ENCODE measurements at places on chromosomes 11 and 22.

- no peak for DNase-seq
Observed at GRCh38 chr11:130729678-130730300, 186.5 kb downstream of the SNX19 start.

DNA sequence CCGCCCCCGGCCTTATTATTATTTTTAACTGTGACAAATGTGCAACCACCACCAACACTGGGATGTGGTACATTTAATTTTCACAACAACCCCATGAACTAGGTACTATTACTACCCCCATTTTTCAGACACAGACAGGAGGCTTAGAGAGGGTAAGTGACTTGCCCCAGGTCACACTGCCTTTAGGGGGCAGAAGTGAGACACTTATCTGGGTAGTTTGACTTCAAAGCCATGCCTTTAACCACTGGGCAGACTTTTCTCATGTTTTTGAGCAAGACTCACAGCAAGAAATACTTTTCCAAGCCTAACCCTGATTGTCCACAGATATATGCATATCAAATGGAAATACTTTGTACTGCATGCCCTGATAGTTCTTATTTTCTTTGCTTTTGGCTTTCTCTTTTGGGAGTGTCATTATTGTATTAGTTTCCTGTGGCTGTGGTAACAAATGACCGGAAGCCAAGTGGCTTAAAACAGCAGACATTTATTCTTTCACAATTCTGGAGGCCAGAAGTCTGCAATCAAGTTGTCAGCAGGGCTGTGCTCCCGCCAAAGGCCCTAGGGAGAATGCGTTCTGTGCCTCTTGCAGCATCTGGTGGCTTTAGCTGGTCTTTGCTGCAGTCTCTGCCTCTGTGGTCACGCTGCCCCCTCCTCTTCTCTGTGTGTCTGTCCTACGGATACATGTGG, 110.8 kb downstream of the GRIK4 start:
- DNase-seq: no peak

- no peak for DNase-seq
Observed at GRCh38 chr11:102807921-102808320, 10.0 kb upstream of the MMP1 start.

DNA sequence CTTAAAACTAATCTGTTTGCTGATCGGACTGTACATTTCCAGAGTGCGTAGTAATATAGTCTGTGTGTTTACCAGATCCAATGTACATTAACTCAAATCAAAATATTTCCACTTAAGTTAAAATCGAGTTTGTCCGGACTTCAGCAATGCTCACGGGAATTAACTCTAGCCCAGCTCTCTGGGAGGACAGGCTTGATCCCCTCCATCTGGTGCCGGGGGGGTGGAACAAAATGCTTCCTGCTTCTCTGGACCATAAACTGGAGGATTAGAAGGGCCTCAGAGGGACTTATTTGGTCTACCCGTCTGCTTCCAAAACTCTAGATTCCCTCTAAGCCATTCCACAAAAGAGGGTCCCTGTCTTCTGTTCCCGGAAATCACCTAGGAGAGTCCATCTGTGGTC, 511.2 kb downstream of the BUD13 start:
- no peak for DNase-seq

GRCh38 chr11:44176546-44177213, 81.2 kb downstream of the EXT2 start:
- no peak for DNase-seq

DNA sequence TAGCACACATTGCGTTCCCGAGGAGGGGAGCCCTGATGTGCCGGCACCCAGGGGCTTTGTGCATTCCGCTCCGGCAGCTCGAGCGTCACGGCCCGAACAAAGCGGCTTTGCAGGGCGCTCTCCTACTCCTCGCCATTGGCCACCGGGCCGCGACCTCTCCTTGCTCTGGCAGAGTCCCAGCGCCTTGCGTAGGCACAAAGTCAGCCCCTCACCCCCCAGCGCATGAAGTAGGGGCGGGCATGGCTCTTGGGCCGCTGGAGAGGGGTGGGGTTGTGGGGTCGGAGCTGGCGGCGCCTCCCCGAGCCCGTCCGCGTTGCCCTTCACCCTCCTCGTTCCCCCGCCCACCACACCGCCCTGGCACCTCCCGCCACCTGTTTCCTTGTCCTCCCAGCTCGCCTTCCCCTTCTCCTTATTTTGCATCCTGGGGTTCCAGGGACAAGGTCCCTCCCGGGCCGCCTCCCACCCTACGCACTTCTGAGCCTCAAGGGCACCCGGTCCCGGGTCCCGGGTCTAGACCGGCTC, 753 bp upstream of the PPARA start:
- DNase-seq: no peak

DNA sequence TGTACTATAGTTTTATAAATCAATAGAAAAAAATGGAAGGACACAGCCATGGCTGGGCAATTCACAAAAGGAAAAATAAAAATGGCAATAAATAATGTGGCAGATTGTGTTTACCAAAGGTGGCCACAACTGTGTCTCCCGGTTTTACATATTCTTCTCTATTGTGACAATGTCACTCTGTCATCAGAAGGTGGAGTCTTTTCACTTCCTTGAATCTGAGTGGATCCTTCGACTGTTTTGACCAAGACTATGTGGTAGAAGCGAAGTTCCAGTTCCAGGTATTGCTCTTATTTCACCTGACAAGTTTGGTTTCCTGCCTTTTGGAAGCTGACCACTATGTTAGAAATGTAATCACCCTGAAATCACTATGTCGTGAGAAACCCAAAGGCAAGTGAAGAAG, 31.0 kb upstream of the HSD17B12 start:
- no peak for DNase-seq

- no peak for DNase-seq
Observed at GRCh38 chr11:57387289-57388030, 3.0 kb downstream of the PRG2 start.

DNA sequence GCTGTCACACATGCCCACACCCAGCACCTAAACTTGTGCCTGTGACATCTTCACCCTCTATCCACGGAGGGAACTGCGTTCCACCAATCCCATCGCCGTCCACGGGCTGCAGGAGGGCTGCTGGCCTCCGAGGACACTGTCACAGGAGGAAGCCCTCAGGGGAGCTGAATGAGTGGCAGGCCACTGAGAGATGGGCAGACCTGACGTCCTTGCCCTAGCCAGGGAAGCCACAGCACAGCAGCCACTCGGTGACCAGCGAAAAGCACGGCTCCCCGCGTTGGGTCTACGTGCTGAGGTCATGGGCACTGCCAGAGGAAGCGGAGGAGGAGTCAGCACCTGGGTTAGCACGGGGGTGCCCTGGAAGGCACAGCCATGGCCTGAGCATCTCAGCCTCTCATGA, 50.5 kb downstream of the IGSF9B start:
- no peak for DNase-seq

DNA sequence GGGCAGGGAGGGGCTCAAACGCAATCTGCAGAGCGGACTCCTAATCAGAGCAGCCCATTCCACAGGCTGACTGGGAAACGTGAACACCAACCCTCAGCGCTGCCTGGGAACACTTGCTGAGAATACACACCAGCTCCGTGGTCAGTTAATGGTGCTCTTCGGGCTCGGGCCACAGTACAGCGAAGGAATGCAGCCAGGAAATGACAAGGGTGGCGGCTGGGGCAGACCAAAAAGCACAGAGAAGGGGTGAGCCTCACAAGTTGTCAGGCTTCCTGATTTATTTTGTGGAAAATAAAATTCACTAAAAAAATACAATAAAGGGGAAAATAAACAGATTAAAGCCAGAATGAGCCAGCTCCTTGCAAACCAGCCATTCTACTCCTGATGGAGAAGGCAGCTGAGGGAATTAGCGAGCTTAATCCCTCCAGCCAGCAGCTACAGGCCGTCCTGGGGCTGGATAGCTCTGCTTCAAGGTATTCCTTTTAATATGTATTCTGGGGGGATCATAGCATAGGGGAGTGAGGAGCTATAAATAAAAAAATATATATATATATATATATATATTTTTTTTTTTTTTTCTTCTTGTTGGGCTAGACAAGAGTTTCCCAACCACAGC, 165.5 kb upstream of the NTM start:
- DNase-seq: no peak

DNA sequence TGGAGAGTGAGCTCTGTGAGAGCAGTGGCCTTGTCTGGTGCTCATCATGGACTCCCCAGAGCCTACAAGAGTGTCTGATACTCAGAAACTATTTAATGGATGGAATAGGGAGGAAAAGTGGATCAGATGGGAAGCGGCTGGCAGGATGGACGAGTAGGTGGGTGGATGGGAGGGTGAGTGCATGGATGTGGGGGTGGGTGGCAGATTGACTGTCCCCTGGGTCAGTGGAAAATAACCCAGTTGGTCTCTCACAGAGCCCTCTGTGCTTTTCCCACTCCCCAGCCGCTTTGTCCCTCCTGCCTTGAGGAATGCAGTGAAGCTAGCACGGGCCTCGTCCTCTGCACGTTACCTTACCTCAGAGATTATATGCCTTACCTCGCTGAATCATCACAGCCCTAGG, 5.9 kb downstream of the SPI1 start:
- no peak for DNase-seq

- no peak for DNase-seq
Observed at GRCh38 chr11:12109591-12110196, 696 bp upstream of the MICAL2 start.

DNA sequence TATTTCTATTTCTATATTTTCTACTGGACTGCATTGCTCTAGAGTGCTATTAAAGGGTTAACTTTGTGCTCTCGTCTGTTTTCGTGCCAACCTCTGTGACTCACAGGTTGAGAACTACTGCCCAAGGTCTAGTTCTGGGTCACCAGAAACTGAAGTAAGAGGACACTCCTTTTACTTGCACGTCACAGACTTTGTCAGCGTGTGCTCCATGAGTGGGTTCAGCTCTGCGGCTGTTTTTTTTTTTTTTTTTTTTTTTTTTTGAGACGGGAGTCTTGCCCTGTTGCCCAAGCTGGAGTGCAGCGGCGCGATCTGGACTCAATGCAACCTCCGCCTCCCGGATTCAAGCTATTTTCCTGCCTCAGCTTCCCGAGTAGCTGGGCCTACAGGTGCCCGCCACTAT, 49.8 kb downstream of the CLMP start:
- peak; percentile 40 for DNase-seq

All from DMS 273 treated with DMSO at 0.1 percent for 48 hours (cell line).